Activated CD8-positive, alpha-beta memory T cell treated with anti-CD3 and anti-CD28 coated beads for 24 hours (primary cell): ENCODE measurements at places on chromosomes 3 and 15.
A peak's percentile ranks its signal among the peaks of the same experiment; 100 is the strongest.

GRCh38 chr3:108970561-108970960, 16.9 kb upstream of the GUCA1C start:
- DNase-seq, result no peak

- DNase-seq, result no peak
Measured at GRCh38 chr15:99704444-99704838, 28.8 kb downstream of the LYSMD4 start.

GRCh38 chr15:64355348-64355943, 527 bp downstream of the CSNK1G1 start:
- DNase-seq, result no peak

- peak; percentile 91 for DNase-seq
Measured at GRCh38 chr15:74956648-74957475, at the start of gene RPP25. RPP25 (minus strand) TSS chr15:74956772; CDS start chr15:74956583, 189 bp downstream.

DNA sequence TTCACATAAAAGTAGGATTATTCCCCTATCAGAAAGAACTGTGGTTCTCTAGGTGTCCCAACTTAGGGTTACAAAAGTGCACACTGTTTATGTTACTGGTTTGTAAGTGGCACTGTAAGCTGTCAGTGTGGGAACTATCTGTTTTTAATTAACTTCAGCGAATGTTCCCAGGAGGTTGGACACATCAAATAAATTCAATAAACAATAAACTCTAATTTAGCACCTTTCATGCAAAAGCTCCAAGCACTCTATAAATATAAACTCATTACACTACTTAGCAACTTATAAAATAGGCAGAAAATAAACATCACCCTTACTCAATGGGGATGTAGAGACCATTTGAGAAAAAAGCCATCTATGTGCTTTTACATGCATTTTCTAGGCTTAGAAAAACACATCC, 168.4 kb upstream of the SLC2A2 start:
- DNase-seq, result no peak

- DNase-seq, result no peak
Measured at GRCh38 chr15:98403169-98403568, 245.2 kb upstream of the IGF1R start.

GRCh38 chr3:196159952-196160804, 51.0 kb downstream of the ZDHHC19 start:
- DNase-seq, result no peak

- DNase-seq, result no peak
Measured at GRCh38 chr15:57064033-57064432, 145.6 kb downstream of the TCF12 start.

GRCh38 chr15:62209322-62209721, 44.2 kb upstream of the C2CD4B start:
- no peak for DNase-seq

DNA sequence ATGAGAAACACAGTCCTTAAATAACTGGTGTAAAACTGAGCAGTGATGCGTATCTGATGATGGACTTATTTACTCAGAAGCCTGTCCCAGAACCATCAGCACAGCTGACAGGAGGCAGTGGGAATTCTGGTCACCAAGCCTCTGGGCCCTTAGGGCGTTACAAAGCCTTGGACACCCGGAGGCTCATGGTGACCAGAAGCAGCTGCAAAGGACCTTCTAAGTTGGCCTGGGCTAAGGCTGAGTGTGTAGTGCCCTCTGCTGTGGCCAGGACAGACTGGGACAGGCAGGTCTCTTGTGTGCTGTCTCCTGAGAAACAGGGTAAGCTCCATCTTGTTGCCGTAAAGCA, 168.9 kb downstream of the ATP10A start:
- DNase-seq, result no peak

GRCh38 chr15:27646531-27646930, 452.6 kb downstream of the OCA2 start:
- no peak for DNase-seq

GRCh38 chr15:69088300-69088965, 72.0 kb upstream of the GLCE start:
- DNase-seq, result no peak
